Fibroblast of skin of right biceps (primary cell): ENCODE measurements at places on chromosomes 7 and 10.
A peak's percentile ranks its signal among the peaks of the same experiment; 100 is the strongest.

- peak; percentile 3 for DNase-seq
Observed at GRCh38 chr7:44914992-44915607, 29.8 kb upstream of the PURB start.

GRCh38 chr7:114181280-114181679 lies 233.3 kb upstream of the FOXP2 start:
- DNase-seq, result no peak

DNA sequence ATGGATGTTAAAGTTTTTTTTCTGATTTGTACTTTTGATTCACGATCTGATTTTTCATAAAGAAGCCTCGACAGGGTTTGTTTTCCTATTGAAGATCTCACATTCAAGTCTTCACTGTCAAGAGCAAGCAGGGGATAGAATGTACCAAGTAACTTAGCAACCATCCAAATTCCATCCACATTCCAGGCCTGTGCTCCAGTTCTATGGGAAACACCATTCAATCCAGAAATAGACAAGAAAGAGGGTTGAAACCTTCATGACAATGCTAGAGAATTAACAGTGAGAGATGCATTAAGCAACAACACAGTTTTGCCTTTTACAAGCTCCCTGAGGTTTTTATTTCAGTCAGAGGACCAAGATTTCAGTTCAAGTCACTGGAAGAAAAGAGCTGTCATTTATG lies 300.2 kb downstream of the NEBL start:
- peak; percentile 72 for DNase-seq

GRCh38 chr10:947051-947450 lies 15.5 kb upstream of the LARP4B start:
- DNase-seq, result no peak

- peak; percentile 79 for DNase-seq
Observed at GRCh38 chr10:88934900-88935672, 17.5 kb downstream of the ACTA2 start.
